ENCODE measurements at places on chromosomes 4 and X.

GRCh38 chr4:189771696-189772361 lies 168.8 kb upstream of the FRG1 start:
- DNase-seq, result no peak

DNA sequence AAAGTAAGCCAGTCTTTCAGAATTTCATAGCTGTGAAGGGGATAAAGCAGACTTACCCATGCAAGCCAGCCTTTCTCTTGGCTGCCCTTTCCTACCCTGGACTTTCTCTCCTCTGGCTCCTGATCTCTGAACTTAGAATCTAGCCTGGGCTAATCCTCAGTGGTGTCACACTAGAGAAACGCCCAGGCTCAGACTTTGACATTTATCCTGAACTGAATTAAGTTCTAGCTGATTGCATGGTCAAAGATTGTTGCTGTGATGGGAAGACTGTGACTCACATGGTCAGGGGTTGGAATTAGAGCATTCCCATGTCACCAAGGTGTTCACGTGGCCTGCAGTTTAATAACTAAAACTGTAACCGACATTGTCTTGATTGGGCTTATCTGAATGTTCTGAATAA lies 469.5 kb upstream of the FAT1 start:
- no peak for DNase-seq

DNA sequence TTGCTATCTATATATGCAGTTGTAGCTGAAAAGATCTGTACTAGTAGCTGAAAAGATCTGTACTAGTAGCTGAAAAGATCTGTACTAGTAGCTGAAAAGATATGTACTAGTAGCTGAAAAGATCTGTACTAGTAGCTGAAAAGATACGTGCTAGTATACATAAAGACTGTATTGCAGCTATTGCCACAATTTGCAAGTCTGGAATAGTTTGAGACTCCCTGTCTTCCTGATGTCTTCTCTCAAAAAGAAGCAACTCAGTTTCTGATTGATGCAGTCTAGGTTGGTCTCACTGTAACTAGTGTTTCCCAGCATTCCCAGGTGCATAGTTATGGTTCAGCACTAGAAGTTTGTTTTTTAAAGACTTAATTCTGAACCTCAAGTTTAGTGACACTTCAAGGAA lies 15.0 kb downstream of the SLAIN2 start:
- DNase-seq, result no peak

- no peak for DNase-seq
Observed at GRCh38 chr4:65917486-65917885, 247.2 kb upstream of the EPHA5 start.

DNA sequence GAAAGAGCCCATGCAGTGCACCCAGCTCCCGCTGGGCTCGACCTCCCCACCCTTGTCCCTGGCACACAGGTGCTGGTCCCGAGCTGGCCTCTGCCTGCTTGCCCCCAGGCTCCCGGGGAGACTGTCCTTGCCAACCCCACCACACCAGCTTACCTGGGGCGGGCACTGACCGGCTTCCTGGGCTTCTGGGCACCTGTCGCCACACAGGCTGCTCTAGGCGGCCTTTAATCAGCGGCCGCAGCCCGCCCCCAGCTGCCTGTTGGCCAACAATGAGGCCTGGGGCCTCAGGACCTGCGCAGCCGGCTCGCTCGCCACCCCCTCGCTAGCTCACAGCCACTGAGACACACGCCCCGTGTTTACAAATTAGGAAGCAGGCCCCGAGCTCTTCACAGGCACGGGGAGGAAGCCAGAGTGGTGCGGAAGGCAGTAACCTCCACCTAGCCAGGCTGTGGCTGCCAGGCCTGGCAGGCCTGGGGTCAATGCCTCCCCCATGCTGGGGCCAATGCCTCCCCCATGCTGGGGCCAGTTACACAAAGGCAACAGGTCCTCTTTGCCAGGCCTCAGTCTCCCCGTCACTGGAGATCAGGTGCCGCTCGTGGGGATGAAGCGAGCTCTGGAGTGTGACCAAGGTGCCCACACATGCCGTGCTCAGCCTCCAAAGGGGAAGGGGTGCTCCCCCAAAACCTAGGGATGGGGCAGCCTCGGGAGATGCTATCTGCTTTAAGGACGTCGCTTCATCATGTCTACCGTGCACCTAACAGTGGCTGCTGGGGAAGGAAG lies at the start of gene TREX2:
TREX2 (minus strand) TSS at position 201 of the 780 bp plus-strand sequence. CDS start 626 bp downstream, outside the sequence.
- DNase-seq, result no peak

DNA sequence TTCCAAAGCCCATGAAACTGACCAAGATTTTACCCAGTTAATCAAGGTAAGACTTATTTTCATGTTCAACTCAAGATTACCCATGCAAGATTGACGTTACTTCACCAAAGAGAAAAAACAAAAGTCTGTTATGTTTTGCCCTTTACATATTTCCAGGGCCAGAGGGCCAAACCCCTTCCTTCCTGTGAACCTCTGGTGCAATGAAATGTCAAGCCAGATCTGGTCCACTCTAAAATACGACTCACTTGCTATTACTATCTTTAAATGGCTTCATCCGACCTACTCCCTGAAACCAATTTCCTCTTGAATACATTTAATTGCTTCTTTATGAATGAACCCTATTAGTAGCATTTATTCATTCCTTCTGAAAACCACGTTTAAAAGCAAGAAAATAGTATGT lies 33.0 kb downstream of the TSPAN5 start:
- no peak for DNase-seq

GRCh38 chr4:168480931-168481611 lies 779 bp upstream of the DDX60L start:
- no peak for DNase-seq

- no peak for DNase-seq
Observed at GRCh38 chr4:159722052-159722451, 619.2 kb downstream of the RAPGEF2 start.

DNA sequence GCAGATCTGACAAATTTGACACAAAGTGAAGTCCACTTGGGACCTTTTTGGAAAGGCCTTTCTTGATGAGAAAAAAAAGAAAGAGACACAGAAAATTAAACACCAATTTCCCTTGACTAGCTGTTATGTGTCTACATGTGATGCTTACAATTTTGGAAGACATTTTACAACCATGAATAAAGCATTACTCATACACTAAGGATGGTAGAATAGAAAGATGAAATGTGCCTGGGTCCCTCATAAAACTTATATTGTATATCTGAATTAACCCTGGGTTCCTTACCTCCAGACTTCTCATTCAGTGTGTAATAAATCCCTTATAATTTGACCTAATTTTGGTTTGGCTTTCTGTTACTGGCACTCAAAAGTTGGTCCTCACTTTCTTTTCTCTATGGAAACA lies 16.5 kb upstream of the GRIA3 start:
- no peak for DNase-seq

- DNase-seq, result no peak
Observed at GRCh38 chr4:140659943-140660700, 91.4 kb upstream of the UCP1 start.

DNA sequence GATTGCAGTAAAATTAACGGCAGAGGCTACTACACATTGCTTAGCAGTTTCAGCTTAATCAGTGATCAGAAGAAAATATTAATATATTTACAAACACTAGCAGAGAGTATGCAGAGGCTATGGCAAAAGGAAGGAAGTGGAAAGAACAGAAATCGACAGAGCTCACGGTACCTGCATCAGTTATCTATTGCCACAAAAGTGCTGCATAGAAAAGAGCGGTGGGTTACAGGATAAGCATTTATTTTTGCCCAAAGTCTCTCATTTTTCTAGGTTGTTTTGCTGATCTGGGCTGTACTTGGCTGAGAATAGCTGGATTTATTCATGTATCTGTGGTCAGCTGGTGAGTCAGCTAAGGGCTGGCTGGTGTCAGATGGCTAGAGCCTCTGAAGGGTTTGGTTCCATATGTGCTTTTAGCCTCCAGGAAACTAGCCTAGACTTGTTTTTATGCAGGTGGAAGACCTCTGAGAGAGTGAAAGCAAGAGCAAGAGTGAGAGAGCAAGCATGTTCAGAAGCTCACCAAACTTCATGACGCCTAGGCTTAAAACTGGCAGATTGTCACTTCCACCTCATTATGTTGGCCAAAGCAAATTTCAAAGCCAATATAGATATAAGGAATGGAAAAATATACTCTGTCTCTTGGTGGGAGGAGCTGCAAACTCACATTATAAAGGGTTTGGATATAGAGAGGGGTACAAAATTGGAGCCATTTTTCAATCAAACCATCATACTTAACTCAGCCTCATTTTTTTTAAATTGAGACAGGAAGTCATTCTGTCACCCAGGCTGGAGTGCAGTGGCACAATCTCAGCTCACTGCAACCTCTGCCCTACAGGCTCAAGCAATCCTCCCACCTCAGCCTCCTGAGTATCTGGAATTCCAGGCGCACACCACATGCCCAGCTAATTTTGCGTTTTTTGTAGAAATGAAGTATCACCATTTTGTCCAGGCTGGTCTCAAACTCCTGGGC lies 153.2 kb upstream of the RPL34 start:
- no peak for DNase-seq

- DNase-seq, result no peak
Observed at GRCh38 chrX:46898207-46898606, 14.0 kb upstream of the JADE3 start.

GRCh38 chrX:154738011-154738738 lies 12.7 kb downstream of the GAB3 start:
- no peak for DNase-seq

GRCh38 chr4:59374416-59374815 lies 1825.7 kb upstream of the ADGRL3 start:
- DNase-seq, result no peak
